H9 (cell line): ENCODE measurements at places on chromosomes 16 and 17. TPM values are rescaled to one million over a fixed set of nuclear protein-coding genes. Genes with fewer than 3 reads are reported as not detected.

Gene KRT24
- total RNA-seq: not detected in 2 replicates

Gene CDH3
- total RNA-seq: 92.9 and 97.2 TPM in 2 replicates

Gene GUCY2D
- 0.15 and 0.35 TPM in 2 replicates for total RNA-seq

Gene NEUROD2
- total RNA-seq: not detected in 2 replicates

- no peak overlapping the region for H3K27ac ChIP-seq
- no peak for DNase-seq
- no peaks in the 10 kb centered on the region for H3K36me3 ChIP-seq
- no peaks in the 10 kb centered on the region for H3K27me3 ChIP-seq
Measured at GRCh38 chr17:56141046-56141839, 12.0 kb upstream of the ANKFN1 start.

GRCh38 chr16:17446661-17447060 is 24.1 kb downstream of the XYLT1 start:
- H3K4me1 ChIP-seq: peaks cover 10% of the 10 kb centered on the region; the same call in 1 of the 2 replicates
- no peak overlapping the region for H3K27ac ChIP-seq
- no peaks in the 10 kb centered on the region for H3K27me3 ChIP-seq
- peaks cover 10% of the 10 kb centered on the region; the same call in 2 of the 3 replicates for H3K36me3 ChIP-seq
- H3K4me3 ChIP-seq: no peak overlapping the region

DNA sequence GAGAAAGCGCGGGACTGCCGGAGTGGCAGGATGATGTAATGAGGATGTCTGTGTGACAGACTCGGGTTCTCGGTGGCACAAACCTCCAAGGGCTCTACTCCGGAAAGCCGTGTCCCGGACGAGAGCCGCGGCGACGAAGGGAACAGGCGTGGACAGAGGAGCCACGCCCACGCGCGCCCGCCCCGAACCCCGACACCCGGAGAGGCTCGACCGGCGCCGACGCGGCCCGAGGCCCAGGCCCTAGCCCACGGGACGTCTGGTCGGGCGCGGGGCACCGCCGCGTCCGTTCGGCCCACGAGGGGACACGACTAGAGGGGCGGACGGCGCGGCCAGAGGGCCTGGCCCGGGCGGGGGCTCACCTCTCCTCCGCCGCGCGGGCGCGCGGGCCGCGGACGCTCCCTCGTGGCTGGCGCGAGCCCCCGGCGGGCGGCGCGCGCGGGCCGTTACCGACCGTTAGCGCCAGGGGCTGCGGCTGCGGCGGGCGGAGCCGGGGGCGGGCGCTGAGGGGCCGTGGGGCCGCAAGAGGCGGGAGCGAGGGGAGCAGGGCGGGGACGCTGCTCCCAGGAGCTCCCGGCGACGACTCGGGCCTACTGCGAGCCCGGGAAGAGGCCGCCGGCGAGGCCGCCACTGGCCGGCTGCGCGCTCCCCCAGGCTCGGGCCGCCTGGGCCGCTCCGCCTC is 2.1 kb upstream of the IRX5 start:
- no peaks in the 10 kb centered on the region; the same call in 2 of the 3 replicates for H3K36me3 ChIP-seq
- H3K4me3 ChIP-seq: peak overlapping the region; percentile 93
- peak; percentile 37 for DNase-seq
- no peak overlapping the region for H3K27ac ChIP-seq

DNA sequence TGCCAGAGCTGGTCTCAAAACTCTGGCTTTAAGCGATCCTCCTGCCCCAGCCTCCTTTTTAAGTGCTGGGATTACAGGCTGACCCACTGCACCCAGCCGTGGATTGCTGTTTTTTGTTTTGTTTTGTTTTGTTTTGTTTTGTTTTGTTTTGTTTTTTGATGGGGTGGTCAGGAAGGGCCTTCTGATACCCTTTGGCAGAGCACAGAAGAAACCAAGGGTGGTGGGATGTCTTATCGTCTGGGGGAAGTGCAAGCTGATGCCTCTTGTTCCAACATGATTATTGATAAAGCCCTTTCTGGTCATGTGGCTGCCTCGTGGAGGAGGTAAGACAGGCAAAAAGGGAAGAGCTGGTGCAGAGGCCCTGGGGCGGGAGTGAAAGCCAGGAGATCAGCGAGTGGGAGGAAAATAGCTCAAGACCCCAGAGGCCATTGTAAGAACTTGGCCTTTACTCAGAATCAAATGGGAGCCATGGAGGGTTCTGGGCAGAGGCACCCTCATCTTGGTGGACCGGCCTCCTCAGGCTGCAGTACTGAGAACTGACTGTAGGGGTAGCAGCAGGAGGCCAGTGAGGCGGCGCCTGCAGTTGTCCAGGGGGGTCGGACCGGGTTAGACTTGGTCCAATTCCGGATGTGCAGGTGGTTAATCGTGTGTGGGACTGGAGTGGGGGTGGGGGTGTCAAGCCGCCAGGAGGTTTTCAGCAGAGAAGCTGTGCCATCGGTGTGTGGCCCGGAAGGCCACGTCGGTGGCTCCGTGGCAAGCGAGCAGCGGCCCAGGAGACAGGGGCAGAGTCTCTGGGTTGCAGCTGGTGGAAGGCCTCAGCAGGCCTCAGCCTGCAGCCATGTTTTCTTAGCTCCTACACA is 84.4 kb upstream of the GSE1 start:
- H3K27me3 ChIP-seq: no peaks in the 10 kb centered on the region
- H3K4me3 ChIP-seq: no peak overlapping the region
- no peak for DNase-seq
- no peak overlapping the region for H3K27ac ChIP-seq
- peaks cover 3% of the 10 kb centered on the region; the same call in 1 of the 2 replicates for H3K4me1 ChIP-seq

- peaks cover 19% of the 10 kb centered on the region for H3K27me3 ChIP-seq
- H3K4me3 ChIP-seq: peak overlapping the region; percentile 82
- no peak overlapping the region for H3K27ac ChIP-seq
- peaks cover 5% of the 10 kb centered on the region for H3K4me1 ChIP-seq
- no peak for DNase-seq
- peaks cover 14% of the 10 kb centered on the region; the same call in 2 of the 3 replicates for H3K36me3 ChIP-seq
Measured at GRCh38 chr17:44555099-44555498, 2.2 kb upstream of the FZD2 start.

GRCh38 chr17:48443712-48444111 is 13.7 kb upstream of the SKAP1 start:
- no peak overlapping the region for H3K4me3 ChIP-seq
- H3K4me1 ChIP-seq: no peaks in the 10 kb centered on the region
- H3K27ac ChIP-seq: no peak overlapping the region
- DNase-seq: no peak
- H3K36me3 ChIP-seq: no peaks in the 10 kb centered on the region

GRCh38 chr17:917941-918740 is 61.4 kb downstream of the NXN start:
- peaks cover 43% of the 10 kb centered on the region for H3K36me3 ChIP-seq
- no peaks in the 10 kb centered on the region for H3K27me3 ChIP-seq
- peaks cover 3% of the 10 kb centered on the region; the same call in 1 of the 2 replicates for H3K4me1 ChIP-seq

GRCh38 chr16:49503256-49504022 is 129.8 kb downstream of the C16orf78 start:
- H3K27me3 ChIP-seq: no peaks in the 10 kb centered on the region
- no peak overlapping the region for H3K27ac ChIP-seq
- H3K36me3 ChIP-seq: 0 out of 3 replicates have a peak, but pooled peaks cover 2% of the 10 kb centered on the region
- H3K4me3 ChIP-seq: no peak overlapping the region
- H3K4me1 ChIP-seq: no peaks in the 10 kb centered on the region
- no peak for DNase-seq

- H3K4me1 ChIP-seq: no peaks in the 10 kb centered on the region; the same call in 1 of the 2 replicates
- no peak overlapping the region for H3K27ac ChIP-seq
- DNase-seq: peak; percentile 77
- H3K27me3 ChIP-seq: peaks cover 92% of the 10 kb centered on the region
- H3K4me3 ChIP-seq: no peak overlapping the region
Measured at GRCh38 chr17:79802736-79803420, 6.0 kb upstream of the CBX8 start.

GRCh38 chr17:19726631-19727376 is 10.4 kb upstream of the SLC47A2 start:
- no peaks in the 10 kb centered on the region for H3K36me3 ChIP-seq
- H3K27me3 ChIP-seq: no peaks in the 10 kb centered on the region
- H3K4me1 ChIP-seq: no peaks in the 10 kb centered on the region
- no peak overlapping the region for H3K27ac ChIP-seq

GRCh38 chr17:29677824-29678223 is 55.1 kb upstream of the CORO6 start:
- no peak for DNase-seq
- H3K4me1 ChIP-seq: no peaks in the 10 kb centered on the region; the same call in 1 of the 2 replicates
- H3K27ac ChIP-seq: no peak overlapping the region
- no peak overlapping the region for H3K4me3 ChIP-seq
- no peaks in the 10 kb centered on the region for H3K27me3 ChIP-seq

GRCh38 chr17:80279895-80280294 is 19.2 kb downstream of the RNF213 start:
- H3K36me3 ChIP-seq: peaks cover 15% of the 10 kb centered on the region
- no peak for DNase-seq
- no peak overlapping the region for H3K27ac ChIP-seq
- no peak overlapping the region for H3K4me3 ChIP-seq

GRCh38 chr16:86227801-86228200 is 282.5 kb upstream of the FOXF1 start:
- no peaks in the 10 kb centered on the region for H3K27me3 ChIP-seq
- H3K36me3 ChIP-seq: peaks cover under 1% of the 10 kb centered on the region; the same call in 2 of the 3 replicates
- no peaks in the 10 kb centered on the region for H3K4me1 ChIP-seq
- no peak for DNase-seq
- H3K27ac ChIP-seq: no peak overlapping the region

GRCh38 chr17:59190806-59191205 is 19.0 kb upstream of the SMG8 start:
- peaks cover 75% of the 10 kb centered on the region for H3K36me3 ChIP-seq
- H3K4me1 ChIP-seq: no peaks in the 10 kb centered on the region
- H3K27ac ChIP-seq: no peak overlapping the region
- no peak overlapping the region for H3K4me3 ChIP-seq
- no peak for DNase-seq

- H3K4me3 ChIP-seq: no peak overlapping the region
- no peak overlapping the region for H3K27ac ChIP-seq
- H3K27me3 ChIP-seq: no peaks in the 10 kb centered on the region
- no peaks in the 10 kb centered on the region; the same call in 2 of the 3 replicates for H3K36me3 ChIP-seq
- no peaks in the 10 kb centered on the region; the same call in 1 of the 2 replicates for H3K4me1 ChIP-seq
Measured at GRCh38 chr16:48201515-48202201, 42.4 kb upstream of the LONP2 start.

- peak overlapping the region; percentile 92 for H3K27ac ChIP-seq
- no peaks in the 10 kb centered on the region for H3K27me3 ChIP-seq
- peaks cover 18% of the 10 kb centered on the region for H3K36me3 ChIP-seq
- peak; percentile 99 for DNase-seq
- H3K4me1 ChIP-seq: peaks cover 4% of the 10 kb centered on the region
Measured at GRCh38 chr17:2347805-2348685, 10.7 kb downstream of the SGSM2 start.

- H3K36me3 ChIP-seq: peaks cover 3% of the 10 kb centered on the region
- H3K27me3 ChIP-seq: no peaks in the 10 kb centered on the region; the same call in 1 of the 2 replicates
- H3K4me1 ChIP-seq: no peaks in the 10 kb centered on the region; the same call in 1 of the 2 replicates
- H3K4me3 ChIP-seq: peak overlapping the region; percentile 73
- H3K27ac ChIP-seq: no peak overlapping the region
Measured at GRCh38 chr17:62653002-62653825, 25.7 kb downstream of the MRC2 start.

GRCh38 chr17:13046361-13046760 is 28.5 kb upstream of the ELAC2 start:
- H3K36me3 ChIP-seq: no peaks in the 10 kb centered on the region
- H3K27ac ChIP-seq: no peak overlapping the region
- H3K27me3 ChIP-seq: no peaks in the 10 kb centered on the region
- H3K4me3 ChIP-seq: no peak overlapping the region
- no peak for DNase-seq
- H3K4me1 ChIP-seq: peaks cover 3% of the 10 kb centered on the region; the same call in 1 of the 2 replicates

- DNase-seq: peak; percentile 97
- H3K27ac ChIP-seq: no peak overlapping the region
- H3K27me3 ChIP-seq: peaks cover 3% of the 10 kb centered on the region; the same call in 1 of the 2 replicates
- no peak overlapping the region for H3K4me3 ChIP-seq
- no peaks in the 10 kb centered on the region for H3K4me1 ChIP-seq
Measured at GRCh38 chr17:1186923-1187771, 7.4 kb upstream of the ABR start.

GRCh38 chr16:85051683-85052082 is 24.1 kb downstream of the KIAA0513 start:
- H3K4me1 ChIP-seq: no peaks in the 10 kb centered on the region
- no peak overlapping the region for H3K4me3 ChIP-seq
- DNase-seq: no peak

DNA sequence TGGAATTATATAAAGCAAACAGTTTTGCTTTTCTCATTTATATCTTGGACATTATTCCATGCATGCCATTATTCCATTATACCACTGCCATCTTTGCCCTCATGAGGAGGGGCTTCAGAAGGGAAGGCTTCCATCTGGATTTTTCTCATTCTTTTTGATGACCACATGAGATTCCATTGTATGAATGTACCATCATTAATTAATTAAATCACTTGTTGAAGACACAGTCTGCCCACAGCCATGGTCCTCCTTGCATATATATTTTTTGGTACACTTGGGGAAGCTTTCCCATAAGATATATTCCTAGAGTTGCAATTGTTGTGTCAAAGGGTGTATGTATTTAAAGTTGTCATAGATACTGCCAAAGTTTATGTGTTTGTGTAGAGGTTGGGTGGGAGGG is 7.1 kb downstream of the ARL4D start:
- no peak overlapping the region for H3K27ac ChIP-seq
- no peaks in the 10 kb centered on the region for H3K4me1 ChIP-seq
- H3K4me3 ChIP-seq: no peak overlapping the region
- H3K27me3 ChIP-seq: no peaks in the 10 kb centered on the region
- no peaks in the 10 kb centered on the region for H3K36me3 ChIP-seq
- no peak for DNase-seq

DNA sequence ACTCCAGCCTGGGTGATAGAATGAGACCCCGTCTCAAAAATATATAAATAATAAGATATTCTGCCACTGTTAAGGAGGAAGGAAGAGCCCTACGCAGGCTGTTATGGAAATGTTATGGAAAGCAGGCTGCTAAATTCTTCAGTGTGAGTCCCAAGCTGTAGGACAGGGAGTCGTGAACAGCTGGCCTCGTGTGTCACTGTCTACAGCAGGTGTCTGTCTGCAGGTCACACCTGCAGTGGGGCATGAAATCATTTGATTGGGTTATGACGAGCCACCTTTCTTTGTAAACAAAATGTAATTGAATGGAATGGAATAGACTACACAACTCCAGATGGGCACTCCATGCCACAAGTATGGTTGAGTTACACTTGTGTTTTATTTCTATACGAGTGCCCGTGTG is 15.6 kb upstream of the LITAF start:
- no peaks in the 10 kb centered on the region for H3K4me1 ChIP-seq
- H3K27me3 ChIP-seq: no peaks in the 10 kb centered on the region
- H3K36me3 ChIP-seq: no peaks in the 10 kb centered on the region
- H3K27ac ChIP-seq: no peak overlapping the region
- no peak for DNase-seq
- H3K4me3 ChIP-seq: no peak overlapping the region

- H3K36me3 ChIP-seq: no peaks in the 10 kb centered on the region
- H3K4me3 ChIP-seq: no peak overlapping the region
- no peaks in the 10 kb centered on the region for H3K27me3 ChIP-seq
- DNase-seq: no peak
Measured at GRCh38 chr17:15087946-15088345, 177.2 kb downstream of the PMP22 start.
